DMS79 treated with DMSO at 0.1 percent for 48 hours (cell line): ENCODE measurements at places on chromosomes 7 and 10.

- no peak for DNase-seq
These were observed 187.8 kb downstream of the MAD1L1 start for GRCh38 chr7:2044883-2045471.

- no peak for DNase-seq
These were observed 32.3 kb upstream of the DGKB start for GRCh38 chr7:14934839-14935238.

- DNase-seq, result no peak
These were observed 105.6 kb upstream of the COL1A2 start for GRCh38 chr7:94289071-94289470.

- no peak for DNase-seq
These were observed 143.0 kb downstream of the KIAA1217 start for GRCh38 chr10:24351961-24352360.

DNA sequence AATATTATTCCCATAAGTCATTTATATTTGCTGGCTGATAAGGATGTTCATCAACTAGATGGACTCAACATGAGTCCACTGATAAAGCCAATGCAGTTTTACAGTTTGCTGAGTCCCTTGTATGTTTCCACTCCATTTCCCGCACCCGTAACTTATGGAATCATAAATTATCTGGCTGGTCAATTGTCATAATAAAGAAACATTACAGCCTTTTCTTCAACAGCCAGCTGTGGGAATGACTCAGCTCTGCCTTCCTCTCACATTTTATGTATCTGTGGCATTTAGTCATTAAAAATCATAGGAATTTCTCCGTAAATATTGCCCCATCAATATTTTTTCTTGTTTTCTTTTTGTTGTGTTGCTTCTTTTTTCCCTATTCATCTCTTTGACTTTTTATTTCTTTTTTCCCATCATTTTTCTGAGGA is 22.3 kb upstream of the TMEM26 start:
- DNase-seq, result no peak

- DNase-seq, result no peak
These were observed 595 bp upstream of the SUN1 start for GRCh38 chr7:831596-832166.

DNA sequence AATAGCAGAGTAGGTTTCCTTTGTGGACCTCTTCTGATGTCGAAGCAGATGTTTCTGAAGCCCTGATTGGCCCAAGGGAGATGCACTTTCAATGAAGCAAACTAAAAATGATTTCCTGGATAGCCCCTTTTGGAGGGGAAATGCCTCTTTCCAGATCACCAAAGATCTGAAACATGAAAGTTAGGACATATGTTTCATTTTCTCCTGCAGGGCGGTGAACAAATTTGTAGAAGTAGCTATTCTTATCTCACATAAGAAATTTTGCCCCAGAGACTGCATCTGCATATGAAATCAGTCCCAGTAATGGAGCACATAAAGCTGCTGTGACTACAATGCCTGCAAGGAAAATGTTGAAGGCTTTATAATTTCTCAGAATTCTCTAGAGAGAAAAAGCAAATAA is 56.0 kb downstream of the THSD7A start:
- DNase-seq, result no peak

DNA sequence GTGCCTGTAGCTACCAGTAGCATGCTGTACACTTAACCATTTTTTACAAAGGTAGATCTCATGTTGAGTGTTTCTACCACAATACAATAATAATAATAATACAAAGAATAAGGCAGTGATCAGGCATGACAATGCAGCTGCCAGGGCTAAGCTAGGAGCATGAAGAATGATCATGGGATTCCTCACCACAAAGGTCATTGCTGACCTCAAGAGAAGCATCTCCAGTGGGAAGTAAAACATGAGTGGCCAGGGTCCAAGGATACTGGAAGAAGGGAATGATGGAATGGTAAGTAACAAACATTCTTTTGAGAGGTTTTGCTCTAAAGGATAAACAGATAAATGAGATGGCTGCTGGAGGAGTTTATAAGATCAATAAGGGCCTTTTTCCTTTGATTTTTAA is 591.1 kb downstream of the TNS3 start:
- DNase-seq, result no peak
